ENCODE measurements at places on chromosomes 1 and 21.

GRCh38 chr1:186236921-186237320 is 138.1 kb downstream of the TPR start:
- peak; percentile 95 for DNase-seq

DNA sequence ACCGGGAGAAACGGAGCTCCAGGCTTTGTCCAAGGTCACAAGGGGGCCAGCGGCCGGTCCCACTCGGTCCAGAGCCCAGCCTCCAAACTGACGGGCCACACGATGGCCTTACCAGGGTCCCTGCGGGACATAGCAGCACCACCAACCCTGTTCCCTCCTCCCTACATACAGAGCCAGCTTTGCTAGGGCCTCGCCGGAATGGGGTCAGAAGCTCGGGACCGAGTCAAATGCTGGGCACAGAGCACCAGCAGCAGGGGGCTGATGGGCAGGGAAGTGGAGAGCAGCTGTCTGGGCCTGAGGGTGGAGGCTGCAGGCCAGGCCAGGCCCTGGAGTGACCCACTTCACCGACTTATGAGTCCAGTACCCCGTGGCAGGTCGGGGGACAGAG is 14.9 kb upstream of the TTC39A start:
- no peak for DNase-seq

GRCh38 chr1:119941392-119941791 is 45.1 kb upstream of the ADAM30 start:
- DNase-seq = no peak

GRCh38 chr1:235108185-235108593 is 20.4 kb downstream of the TOMM20 start:
- DNase-seq = no peak

DNA sequence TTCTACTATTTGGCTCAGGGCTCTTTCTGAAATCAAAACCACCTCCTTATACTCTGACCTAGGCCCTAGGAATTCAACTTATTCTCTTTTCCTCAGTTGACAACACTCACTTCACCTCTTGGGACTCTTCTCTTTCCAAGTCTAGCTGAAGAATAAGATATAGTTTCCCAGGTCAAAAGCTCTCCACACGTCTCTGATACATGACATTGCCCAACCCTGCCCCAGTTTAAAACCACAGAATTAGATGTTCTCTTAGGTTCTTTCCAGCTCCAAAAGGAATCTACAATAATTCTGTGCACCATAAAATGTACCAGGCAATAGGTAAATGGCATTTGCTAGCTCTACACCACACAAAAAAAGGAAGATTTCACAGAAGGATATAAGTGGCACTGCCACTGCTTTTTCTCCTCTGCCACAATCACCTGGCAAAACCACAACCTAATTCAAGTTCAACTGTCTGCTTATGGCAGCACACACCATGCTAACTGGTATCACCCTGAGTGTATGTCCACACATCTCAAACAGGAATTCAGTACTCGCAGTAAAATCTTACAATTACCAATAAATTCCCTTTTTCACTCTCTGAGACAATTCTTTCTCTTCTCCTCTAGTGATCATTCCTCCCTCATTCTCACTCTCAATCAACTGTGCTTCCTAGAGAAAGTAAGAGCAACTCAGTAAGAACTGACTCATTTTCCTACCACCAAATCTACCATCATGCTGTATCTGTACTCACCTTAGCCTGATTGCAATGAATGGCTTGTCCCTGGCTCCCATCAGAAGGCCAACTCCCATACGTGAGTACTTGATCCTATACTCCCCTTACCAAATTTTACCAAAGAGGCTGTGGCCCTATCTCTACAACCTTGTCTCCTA is 27.3 kb downstream of the ZBTB8OS start:
- no peak for DNase-seq

DNA sequence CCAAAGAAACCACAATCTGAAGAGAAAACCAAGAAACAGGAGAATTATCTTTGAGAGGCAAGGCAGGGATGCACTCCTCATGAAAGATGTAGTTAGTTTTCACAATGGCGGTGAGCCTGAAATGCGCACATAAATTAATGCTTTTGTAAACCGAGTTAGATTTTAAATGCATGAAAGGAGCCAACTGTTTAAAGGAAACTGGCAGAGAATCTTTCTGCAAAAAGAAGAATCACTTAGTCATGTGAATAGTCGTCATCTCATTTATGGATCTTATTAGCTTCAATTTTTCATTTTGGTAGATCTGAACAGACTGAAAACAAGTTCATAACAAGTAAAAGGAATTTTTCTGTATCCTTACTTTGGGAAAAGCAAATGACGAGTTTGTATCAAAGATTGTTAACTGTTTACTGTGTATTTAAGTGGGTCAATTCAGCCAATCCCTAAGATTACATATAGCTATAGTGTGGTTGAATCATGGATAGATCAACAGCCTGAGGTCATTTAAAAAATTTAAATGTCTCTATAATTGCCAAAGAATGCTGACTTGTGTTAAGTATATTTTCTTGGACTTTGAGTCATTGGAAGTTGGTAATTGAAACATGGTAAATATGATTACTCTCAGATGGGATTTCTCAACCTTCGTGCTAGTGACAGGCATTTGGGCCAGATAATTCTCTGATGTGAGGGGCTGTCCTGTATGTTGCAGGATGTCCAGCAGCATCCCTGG is 226.6 kb upstream of the KAZN start:
- no peak for DNase-seq

- DNase-seq = no peak
These were observed 8.4 kb downstream of the CFAP126 start for GRCh38 chr1:161359291-161359690.
